ENCODE measurements at places on chromosomes 6 and 20. TPM values are rescaled to one million over a fixed set of nuclear protein-coding genes. Genes with fewer than 3 reads are reported as not detected.

The COQ3 gene
- 13.1 TPM for polyA plus RNA-seq

The CYP39A1 gene
- polyA plus RNA-seq: 8.1 TPM

The E2F1 gene
- 11.2 TPM for polyA plus RNA-seq

The LTB gene
- polyA plus RNA-seq: 1.3 TPM

The SLC12A5 gene
- polyA plus RNA-seq: 0.85 TPM

The SMIM8 gene
- polyA plus RNA-seq: 22.1 TPM

The KIFC1 gene
- 38.7 TPM for polyA plus RNA-seq

The HFE gene
- 8.6 TPM for polyA plus RNA-seq

The OXT gene
- not detected for polyA plus RNA-seq

The GMPR gene
- polyA plus RNA-seq: 13.6 TPM

The CLDN20 gene
- polyA plus RNA-seq: 1.1 TPM

Data from left renal pelvis (tissue), 4 donors.